ENCODE measurements at places on chromosomes 3 and 15. TPM values are rescaled to one million over a fixed set of nuclear protein-coding genes. Genes with fewer than 3 reads are reported as not detected.

DNA sequence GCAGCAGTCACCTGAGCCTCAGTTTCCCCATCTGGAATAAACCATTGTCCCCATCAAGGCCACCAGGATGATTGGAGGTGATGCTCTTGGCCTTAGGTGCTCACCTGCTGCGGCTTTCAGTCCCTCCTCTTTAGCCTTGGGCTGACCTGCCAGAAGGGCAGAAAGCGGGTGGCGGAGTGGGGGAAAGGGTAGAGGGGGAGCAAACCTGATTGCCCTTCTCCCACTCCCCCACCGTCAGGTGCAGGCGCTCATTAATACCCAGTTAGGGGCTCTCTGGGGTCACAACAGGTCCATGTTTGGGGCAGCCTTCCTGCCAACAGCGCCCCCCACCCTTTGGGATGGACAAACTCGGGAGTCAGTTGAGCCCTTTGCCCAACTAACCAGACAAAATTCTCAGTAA is 50.5 kb downstream of the GRIP2 start:
- no peak for DNase-seq

DNA sequence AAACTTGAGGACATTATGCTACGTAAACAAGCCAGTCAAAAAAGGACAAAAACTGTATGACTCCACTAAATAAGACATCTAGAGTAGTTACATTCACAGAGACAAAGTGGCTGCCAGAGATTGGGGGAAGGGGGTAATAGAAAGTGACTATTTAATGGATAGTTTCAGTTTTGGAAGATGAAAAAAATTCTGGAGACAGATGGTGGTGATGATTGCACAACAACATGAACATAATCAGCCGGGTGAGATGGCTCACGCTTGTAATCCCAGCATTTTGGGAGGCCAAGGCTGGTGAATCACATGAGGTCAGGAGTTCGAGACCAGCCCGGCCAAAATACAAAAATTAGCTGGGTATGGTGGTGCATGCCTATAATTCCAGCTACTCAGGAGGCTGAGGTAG is 40.6 kb downstream of the DPP8 start:
- DNase-seq = no peak

GRCh38 chr15:66774001-66774814 is 72.2 kb downstream of the SMAD6 start:
- DNase-seq = peak; percentile 62

GRCh38 chr3:49415931-49416601 is 3.8 kb downstream of the TCTA start:
- peak; percentile 73 for DNase-seq

DNA sequence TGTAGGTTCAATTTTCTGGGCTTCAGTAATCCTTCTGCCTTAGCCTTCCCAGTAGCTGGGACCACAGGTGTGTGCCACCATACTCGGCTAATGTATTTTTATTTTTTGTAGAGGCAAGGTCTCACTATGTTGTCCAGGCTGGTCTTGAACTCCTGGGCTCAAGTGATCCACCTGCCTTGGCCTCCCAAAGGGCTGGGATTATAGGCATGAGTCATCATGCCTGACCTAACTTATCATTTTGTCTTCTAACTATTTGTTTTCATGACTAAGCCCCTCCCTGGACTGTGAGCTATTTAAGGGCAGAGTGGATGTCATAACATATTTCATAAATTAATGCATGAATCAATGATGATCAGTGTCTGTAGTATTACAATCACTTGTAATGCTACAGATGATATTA is 56.1 kb upstream of the PIAS1 start:
- no peak for DNase-seq

- DNase-seq = no peak
Observed at GRCh38 chr3:127988770-127989557, 63.3 kb upstream of the SEC61A1 start.

DNA sequence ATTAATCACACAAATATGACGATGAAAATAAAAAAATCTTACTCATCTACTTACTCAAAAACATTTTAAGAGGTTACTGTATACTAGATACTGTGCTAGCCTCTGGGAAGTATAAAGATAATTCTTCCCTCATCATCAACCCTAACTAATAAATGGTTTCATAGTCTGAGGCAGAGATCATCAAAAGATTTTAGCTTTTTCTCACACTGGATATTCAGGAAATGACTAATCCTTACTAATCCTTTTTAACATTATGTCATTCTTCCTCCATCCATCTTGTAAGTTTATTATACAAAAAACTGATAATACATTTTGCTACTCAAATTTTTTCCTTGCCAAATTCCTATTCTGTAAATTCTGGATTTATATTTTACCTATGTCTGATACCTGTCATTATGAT is 29.7 kb downstream of the ACAD11 start:
- DNase-seq = no peak

GRCh38 chr15:64112073-64112772 is 16.4 kb downstream of the SNX1 start:
- DNase-seq = no peak

GRCh38 chr3:150216041-150216811 is 191.9 kb upstream of the TSC22D2 start:
- no peak for DNase-seq

DNA sequence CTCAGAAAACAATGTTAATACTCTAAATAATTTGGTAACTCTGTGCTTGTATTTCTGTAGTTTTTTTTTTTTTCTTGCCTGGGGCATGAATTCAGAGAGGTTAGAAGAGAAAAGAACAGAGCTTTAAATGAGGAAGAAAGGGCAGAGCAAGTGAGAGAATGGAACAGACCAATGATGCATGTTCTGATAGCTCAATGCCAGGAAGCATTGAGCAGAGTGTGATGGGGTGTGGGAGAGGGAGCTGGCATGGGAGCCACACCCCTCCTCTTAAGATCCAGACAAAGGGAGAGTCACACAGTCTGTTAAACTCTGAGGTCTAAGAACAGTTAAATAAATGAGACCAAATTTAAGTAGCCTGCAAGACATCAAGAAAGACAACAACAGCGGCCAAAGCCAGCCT is 538.6 kb downstream of the TUSC7 start:
- no peak for DNase-seq

DNA sequence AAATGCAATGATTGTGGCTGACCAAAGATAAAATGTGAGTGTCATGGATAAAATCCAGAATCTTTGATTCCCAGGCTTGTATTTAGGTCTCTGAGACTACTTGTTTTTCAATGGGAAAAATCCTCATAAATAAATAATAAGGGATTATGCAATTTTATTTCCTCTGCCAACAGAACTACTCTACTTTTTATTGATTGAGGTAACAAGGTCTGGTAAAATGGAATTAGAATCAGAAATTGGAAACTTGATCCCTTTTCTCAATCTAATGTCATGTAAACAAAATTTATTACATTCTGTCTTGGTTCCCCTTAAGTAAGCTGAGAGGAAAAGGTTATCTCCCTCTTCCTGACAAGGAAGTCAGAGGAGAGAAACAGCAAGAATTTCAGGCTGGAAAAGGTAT is 48.3 kb upstream of the CCDC50 start:
- no peak for DNase-seq

DNA sequence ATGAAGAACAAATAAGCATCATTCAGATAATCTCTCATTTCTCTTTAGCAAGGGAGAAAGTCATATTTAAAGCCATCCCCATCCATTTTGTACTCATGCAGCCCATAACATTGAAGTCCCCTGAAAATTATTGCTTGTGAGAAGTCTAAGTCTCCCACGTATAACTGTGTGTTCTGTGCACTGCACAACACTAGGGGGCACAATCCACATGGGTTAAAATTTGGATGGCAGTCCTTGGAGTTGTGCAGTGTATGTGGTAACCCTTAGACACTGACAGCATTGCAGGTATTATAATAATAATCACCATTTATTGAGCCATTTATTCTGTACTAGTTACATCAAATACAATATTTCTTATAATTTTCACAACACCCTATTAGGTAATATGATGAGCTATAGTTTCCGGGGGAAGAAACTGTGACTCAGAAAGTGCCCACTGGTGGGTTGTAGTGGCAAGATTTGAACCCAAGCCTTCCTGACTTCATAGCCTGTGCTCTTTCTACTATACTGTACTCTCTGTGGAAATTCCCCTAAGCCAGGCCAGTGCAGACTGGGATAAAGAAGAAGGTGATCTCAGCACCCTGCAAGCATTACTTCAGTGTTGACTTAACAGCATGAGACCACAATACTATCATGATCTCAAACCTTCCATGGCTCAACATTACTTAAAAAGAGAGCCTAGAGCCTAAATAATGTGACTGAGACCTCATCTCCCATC is 15.7 kb downstream of the KCNAB1 start:
- DNase-seq = peak; percentile 25

DNA sequence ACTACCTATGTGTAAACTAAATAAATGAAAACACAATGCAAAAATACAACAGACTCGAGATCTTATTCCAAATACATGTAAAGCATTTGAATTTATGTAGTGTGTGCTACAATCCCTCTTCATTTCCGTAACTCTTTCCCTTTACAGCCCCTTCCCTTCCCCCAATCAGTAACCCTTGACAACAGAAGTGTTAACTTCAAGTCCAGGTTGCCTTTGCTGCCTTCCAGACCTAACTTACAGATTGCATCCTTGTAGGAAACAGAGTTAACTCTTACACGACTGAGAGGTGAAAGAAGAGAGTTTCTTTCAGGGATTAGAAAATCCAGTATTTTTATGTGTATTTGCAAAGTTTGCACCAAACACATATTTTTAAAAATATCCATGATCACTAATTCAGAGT is 1.4 kb upstream of the ROBO1 start:
- DNase-seq = no peak

DNA sequence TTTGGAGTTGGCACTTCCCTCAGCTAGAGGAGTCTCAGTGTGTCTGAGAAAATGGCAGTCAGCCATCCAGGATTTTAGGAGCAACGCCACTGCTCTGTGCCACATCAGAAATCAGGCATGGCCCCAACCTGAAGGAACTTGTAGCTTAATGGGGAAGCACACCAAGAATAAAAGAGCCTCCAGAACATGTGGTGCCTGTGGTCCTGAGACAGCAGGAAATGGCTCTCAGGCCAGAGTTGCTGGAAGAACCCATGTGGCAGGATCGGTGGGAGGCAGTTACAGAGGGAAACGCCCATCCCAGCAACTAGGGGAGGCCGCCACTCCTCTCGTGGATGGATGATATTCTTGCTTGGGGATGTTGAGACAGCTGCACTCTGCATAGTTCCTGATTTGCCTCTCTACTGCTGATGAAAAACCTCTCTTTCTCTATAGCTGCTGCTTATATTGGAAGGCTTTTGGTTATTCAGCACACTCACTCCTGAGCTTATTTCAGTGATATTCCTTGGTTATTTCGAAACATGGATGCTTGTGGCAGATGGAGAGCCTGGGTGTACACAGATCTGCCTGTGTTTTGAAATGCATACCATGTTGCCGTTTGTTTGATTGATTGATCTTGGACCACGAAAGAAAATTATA is 52.4 kb downstream of the KLHL25 start:
- no peak for DNase-seq

GRCh38 chr3:53747559-53747958 is 98.7 kb downstream of the CHDH start:
- no peak for DNase-seq

DNA sequence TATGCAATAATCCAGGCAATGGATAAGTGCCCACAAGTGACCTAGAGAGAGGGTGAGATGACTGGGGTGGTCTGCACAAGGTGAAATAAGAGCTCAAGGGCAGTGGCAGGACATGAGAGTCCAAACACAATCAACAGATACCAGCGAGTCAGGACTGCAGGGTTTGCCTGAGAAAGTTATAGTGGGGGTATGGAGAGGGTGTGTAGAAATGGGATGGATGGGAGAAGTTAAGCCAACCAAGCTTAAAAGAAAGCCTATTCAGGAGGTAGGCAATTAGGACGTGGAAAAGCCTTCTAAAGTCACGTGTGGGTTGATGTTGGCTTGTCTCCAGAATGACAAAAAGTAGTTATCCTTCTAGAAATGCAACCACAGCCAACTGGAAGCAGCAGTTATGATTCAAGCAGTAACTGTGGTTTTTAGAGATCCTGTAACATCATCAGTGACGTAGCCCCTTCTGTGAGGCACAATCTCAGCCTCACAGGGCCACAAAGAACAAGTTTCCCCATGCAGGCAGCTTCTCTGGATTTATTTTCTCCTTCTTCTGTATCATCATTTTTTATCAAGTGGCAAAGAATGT is 56.1 kb downstream of the FAM174B start:
- DNase-seq = no peak

The NUTM1 gene
- not detected for total RNA-seq

The CCDC9B gene
- total RNA-seq = 2.0 TPM

The EPM2AIP1 gene
- 21.6 TPM for total RNA-seq

The TADA3 gene
- total RNA-seq = 88.3 TPM

The CD200R1 gene
- 17.6 TPM for total RNA-seq

The RHCG gene
- total RNA-seq = not detected

The CSPG5 gene
- total RNA-seq = 0.40 TPM

The KNG1 gene
- total RNA-seq = not detected

The IL17RB gene
- total RNA-seq = 62.4 TPM

The SLC28A1 gene
- not detected for total RNA-seq

The FBXL2 gene
- total RNA-seq = not detected

The GNAT1 gene
- total RNA-seq = not detected

The ZNF620 gene
- total RNA-seq = 6.3 TPM
